ENCODE measurements at places on chromosomes 16 and 17.

DNA sequence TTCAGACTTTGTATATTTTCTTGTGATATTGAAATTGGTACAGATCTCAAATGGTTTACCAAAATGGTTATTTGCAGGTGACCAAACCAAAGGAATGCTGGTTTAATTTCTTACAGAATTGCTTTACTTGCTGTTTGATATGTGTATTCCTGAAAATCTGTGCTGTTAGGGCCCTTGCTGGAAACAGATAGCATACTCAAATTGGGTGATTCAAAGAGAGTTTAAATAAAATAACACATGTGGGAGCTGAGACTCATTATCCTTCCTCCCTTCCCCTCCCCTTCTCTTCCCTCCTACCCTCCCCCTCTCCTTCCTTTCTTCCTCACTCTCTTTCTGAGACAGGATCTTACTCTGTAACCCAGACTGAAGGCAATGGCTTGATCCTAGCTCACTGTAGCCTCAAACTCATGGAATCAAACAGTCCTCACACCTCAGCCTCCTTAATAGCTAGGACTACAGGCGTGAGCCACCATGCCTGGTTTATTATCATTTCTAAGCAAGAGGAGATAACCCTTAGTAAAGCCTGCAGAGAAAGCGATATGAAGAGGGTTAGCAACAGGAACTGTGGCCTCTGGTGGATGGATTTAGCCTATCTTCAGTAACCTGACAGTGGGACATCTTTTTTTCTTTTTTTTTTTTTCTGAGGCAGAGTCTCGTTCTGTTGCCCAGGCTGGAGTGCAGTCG lies 141.9 kb downstream of the BCAS3 start:
- DNase-seq: no peak

DNA sequence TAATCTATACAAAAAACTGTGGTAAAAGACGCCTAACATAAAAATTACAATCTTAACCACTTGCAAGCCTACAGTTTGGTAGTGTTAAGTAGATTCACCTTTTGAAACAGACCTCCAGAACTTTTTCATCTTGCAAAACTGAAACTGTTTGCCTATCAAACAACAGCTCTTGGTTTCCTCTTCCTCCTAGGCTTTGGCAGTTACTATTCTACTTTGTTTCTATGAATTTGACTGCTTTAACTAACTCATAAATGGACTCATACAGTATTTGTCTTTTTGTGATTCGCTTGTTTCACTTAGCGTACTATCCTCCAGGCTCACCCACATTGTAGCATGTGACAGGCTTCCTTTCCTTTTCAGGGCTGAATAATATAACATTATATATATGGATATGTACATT lies 97.0 kb downstream of the PRKCA start:
- no peak for DNase-seq

GRCh38 chr16:70747703-70748631 lies 53.0 kb downstream of the VAC14 start:
- DNase-seq: no peak

GRCh38 chr16:17357307-17358062 lies 113.3 kb downstream of the XYLT1 start:
- no peak for DNase-seq

GRCh38 chr17:70286391-70286790 lies 117.1 kb downstream of the KCNJ2 start:
- DNase-seq: no peak

DNA sequence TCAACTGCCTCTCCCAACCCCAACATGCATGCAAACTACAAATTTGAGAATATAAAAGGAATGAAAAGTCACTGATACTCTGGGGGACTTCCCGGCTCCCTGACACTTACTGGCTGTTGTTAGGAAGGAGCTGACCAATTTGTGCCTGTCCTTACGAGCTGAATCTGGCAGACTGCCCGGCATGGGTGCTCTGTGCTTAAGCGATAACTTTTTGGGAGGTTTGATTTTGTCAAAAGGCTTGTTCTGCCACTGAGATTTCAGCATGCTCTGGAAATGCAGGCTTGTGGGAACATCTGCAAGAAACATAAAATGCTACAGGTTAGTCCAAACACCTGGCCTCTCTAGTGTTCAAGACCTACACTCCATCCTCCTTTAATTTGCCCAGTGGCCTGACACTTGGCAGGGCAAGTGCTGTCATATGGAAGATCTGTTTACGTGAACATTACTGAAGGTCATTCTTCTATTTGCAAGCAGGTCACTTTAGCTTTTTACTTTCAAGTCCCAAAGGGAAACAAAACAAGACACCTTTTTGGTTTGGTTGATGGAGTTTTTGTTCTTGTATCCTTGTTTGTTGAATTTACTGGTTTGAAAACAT lies 40.6 kb downstream of the STH start:
- DNase-seq: no peak

DNA sequence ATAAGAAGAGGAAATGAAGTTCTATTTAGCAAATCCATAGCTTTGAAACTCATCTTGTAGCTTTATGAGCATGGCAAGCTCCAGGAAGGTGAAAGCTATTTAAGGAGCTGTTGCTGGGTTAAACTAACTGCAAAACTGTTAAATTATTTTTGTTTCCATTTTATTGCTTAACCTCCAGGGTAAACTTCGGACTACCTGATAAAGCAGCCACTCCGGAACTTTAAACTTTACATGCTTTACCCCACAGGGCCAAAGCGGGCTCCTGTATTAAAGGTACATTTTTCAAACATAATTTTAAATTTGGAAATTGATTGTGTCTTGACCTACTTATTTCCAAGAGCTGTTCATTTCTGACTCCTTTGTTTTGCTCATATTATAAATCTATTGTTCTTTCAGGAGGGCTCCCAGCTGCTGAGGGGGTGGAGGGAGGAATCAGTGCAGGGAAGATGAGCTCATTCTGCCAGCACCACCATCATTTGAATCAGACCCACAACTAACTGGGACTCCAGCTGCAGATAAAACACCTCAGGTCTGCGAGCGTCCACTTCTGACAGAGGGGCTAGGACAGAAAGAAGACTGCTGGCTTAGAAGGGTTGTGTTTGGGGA lies 157.9 kb downstream of the IRX3 start:
- DNase-seq: no peak
